ENCODE measurements at places on chromosomes 5 and 9.

GRCh38 chr5:177552839-177553455 is 1.4 kb downstream of the FAM193B start:
- DNase-seq = no peak

DNA sequence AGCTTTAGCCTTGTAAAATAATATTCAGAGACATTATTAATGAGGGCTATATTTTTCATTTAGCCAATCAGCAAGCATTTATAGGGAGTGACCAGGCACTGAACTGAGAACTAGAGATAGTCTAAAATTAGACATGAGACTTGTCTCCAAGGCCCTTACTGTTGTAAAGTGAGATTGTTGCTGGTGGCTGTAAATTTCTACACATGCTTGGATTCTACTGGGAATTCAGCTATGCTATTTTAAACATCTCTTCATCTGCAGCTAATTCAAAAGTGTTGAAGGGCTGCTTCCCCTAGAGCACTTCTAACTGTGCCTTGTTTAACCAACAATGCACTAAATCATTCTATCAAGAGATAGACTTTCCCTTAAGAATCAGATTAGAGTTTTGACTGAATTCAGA is 67.4 kb downstream of the CHSY3 start:
- no peak for DNase-seq

- DNase-seq = no peak
These were observed 69.0 kb downstream of the MFAP3 start for GRCh38 chr5:154107756-154108155.

DNA sequence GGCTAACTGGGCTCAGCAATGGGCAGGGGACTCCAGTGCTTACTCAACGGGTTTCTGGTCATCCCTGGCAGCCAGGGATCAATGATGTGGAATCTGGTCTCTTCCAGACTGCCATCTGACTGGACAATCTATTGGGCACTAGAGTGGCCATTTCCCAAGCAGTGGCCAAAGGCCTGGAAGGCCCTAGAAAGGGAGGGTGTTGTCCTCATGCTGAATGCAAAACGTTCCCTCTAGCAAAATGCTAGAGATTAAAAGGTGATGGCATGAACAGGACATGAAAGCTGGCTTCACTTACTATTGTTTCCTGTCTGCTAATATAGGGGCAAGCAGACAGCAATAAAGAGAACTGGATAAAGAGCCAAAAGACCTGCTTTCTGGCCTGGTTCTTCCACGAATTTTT is 254.2 kb upstream of the PANK3 start:
- DNase-seq = no peak
